ENCODE measurements at places on chromosomes 12 and 14.

GRCh38 chr12:99059824-99060511 is 414.9 kb downstream of the APAF1 start:
- DNase-seq = no peak

- DNase-seq = no peak
Observed at GRCh38 chr12:5614256-5614655, 182.3 kb downstream of the NTF3 start.

DNA sequence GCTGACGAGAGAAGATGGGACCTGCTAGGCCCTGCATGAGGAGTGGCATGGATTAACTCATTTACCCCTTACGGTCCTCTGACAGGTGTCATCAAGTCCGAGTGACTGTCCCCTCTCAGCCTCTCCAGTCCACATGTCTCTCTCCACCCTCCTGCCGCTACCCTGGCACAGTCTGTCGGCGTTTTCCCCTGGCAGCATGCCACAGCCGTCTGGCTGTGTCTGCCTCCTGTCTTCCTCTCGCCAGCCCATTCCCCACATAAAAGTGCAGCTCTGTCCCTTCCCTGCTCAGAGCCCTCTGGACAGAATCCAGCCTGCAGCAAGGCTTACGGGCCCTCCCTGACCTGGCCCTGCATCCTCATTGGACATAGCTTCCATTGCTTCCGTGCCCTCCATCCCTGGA is 45.6 kb downstream of the UBE3B start:
- DNase-seq = no peak

DNA sequence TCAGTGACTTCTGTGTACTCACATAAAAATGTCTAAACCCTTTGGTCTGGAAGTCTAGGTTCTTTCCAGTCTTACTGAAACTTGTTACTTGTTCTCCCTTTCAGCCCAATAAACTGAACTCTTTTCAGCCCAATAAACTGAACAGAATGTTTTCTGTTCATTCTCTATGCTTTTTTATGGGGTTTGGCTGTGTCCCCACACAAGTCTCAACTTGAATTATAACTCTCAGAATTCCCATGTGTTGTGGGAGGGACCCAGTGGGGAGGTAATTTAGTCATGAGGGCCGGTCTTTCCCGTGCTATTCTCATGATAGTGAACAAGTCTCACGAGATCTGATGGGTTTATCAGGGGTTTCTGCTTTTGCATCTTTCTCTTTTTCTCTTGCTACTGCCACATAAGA is 15.0 kb upstream of the NEDD1 start:
- no peak for DNase-seq

- DNase-seq = no peak
Observed at GRCh38 chr14:58082011-58082410, 70.0 kb downstream of the ARMH4 start.

GRCh38 chr12:68349220-68349621 is 17.1 kb upstream of the MDM1 start:
- DNase-seq = no peak
